ENCODE measurements at places on chromosomes 5 and 9. TPM values are rescaled to one million over a fixed set of nuclear protein-coding genes. Genes with fewer than 3 reads are reported as not detected.
A peak's percentile ranks its signal among the peaks of the same experiment; 100 is the strongest.

GRCh38 chr9:131422241-131422792, 28.4 kb downstream of the PRRC2B start:
- H3K36me3 ChIP-seq: no peaks in the 10 kb centered on the region
- no peak for DNase-seq
- H3K27ac ChIP-seq: peak overlapping the region; percentile 67

DNA sequence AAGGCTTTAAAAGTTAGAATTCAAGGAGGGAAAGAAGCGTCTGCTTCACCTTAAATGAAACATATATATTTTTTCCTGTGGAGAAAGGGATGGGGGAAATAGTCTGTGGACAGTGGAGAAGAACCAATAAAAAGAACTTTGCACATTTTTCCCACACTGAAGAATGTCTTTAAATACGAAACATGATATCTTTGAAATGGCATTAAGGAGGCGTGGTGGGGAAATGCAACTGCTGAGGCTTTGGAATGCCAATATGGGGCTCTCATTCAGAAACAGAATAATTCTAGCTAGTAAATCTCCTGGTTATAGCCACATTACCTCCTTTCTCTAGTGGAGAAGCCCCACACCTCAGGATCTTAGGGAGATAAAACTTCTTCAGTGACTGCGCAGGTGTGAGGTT, 46.8 kb downstream of the TNC start:
- H3K27ac ChIP-seq: no peak overlapping the region
- H3K27me3 ChIP-seq: no peaks in the 10 kb centered on the region
- H3K36me3 ChIP-seq: peaks cover 11% of the 10 kb centered on the region
- H3K4me1 ChIP-seq: no peaks in the 10 kb centered on the region
- H3K4me3 ChIP-seq: no peak overlapping the region

DNA sequence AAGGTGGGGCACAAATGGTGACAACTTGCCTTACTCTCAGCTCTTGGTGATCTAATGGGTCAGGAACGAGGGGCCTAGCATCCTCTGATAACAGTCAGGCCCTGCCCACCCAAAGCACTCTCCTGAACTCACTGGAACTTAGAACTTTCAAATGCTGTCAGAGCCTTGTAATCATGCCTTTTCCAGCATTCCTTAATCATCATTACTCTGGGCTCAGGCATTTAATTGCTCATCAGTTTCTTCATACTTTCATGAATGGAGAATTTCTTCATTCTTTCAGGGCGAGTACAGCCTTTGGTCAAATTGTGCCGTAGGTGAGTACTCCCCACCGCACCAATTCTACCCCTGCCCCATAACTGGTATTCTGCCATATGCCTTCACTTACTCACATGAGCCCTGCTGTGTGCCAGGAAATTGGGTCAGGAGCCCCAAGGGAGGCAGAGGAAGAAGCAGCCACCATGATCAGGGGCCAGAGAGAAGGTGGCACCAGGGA, 30.2 kb upstream of the DUSP1 start:
- H3K27me3 ChIP-seq: no peaks in the 10 kb centered on the region
- peak overlapping the region; percentile 47 for H3K27ac ChIP-seq
- no peak overlapping the region for H3K4me3 ChIP-seq
- H3K36me3 ChIP-seq: no peaks in the 10 kb centered on the region
- peak; percentile 46 for DNase-seq

DNA sequence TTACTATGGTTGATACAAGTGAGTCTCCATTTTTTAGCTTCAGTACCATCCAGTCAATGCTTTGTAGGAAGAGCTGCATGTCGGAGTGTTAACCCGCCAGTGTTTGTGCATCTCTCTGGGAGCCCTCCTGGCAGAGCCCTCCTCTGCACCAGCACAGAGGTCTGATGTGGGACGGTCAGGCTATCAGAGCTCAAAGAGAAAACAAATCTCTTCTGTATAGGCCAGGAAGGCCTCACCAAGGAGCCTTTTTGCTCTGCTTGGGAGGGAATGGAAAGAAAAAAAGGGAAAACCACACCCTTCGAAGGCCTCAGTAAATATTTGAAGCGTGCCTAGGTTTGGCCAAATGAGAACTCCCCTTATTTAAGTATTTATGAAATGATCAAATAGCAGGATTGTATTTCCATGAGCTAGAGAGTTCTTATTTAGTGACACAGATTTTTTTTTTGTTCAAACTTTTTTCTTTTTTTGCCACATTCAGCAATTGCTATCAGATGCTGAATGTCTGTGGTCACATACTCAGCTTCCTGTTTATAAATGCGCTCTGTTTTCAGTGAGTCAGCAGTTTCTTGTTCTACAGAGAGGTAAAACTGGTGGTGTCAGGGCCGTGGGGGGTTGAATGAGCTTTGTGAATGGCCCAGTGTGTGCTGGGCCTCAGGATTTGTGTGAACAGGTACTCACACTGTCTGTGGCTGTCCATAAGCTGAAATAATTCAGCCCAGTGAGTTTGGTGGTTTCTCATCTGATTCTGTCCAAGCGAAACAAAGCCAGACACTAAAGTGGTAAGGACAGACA, 226.6 kb downstream of the SNX18 start:
- H3K36me3 ChIP-seq: no peaks in the 10 kb centered on the region
- H3K4me1 ChIP-seq: peaks cover 10% of the 10 kb centered on the region
- no peak overlapping the region for H3K4me3 ChIP-seq
- H3K27ac ChIP-seq: peak overlapping the region; percentile 67

GRCh38 chr5:101425339-101425859, 522.3 kb upstream of the ST8SIA4 start:
- peaks cover 13% of the 10 kb centered on the region for H3K4me1 ChIP-seq
- no peaks in the 10 kb centered on the region for H3K36me3 ChIP-seq
- no peak overlapping the region for H3K4me3 ChIP-seq

- no peaks in the 10 kb centered on the region for H3K36me3 ChIP-seq
- no peak for DNase-seq
- H3K27me3 ChIP-seq: no peaks in the 10 kb centered on the region
- H3K4me1 ChIP-seq: peaks cover 6% of the 10 kb centered on the region
- H3K4me3 ChIP-seq: peak within 1 kb of the TSS; percentile 93
- peak within 1 kb of the TSS; percentile 79 for H3K27ac ChIP-seq
Measured at GRCh38 chr9:37575921-37576721, at the start of gene FBXO10. FBXO10 (minus strand) TSS chr9:37576380; CDS start chr9:37541768, 34,612 bp downstream.

Gene ARID3C
- total RNA-seq: not detected

Gene TMEM252
- not detected for total RNA-seq

Gene PCDHAC1
- 0.71 TPM for total RNA-seq

Gene SLC46A2
- 2.7 TPM for total RNA-seq

Gene IFNA21
- total RNA-seq: not detected

Data from thoracic aorta (tissue), 2 donors.